ENCODE measurements at places on chromosomes 1 and 21.
A peak's percentile ranks its signal among the peaks of the same experiment; 100 is the strongest.

GRCh38 chr1:903721-904271, 19.9 kb upstream of the SAMD11 start:
- H3K4me3 ChIP-seq: peak overlapping the region; percentile 47
- H3K27ac ChIP-seq: peak overlapping the region; percentile 59
- H3K36me3 ChIP-seq: no peaks in the 10 kb centered on the region
- H3K4me1 ChIP-seq: peaks cover 15% of the 10 kb centered on the region

DNA sequence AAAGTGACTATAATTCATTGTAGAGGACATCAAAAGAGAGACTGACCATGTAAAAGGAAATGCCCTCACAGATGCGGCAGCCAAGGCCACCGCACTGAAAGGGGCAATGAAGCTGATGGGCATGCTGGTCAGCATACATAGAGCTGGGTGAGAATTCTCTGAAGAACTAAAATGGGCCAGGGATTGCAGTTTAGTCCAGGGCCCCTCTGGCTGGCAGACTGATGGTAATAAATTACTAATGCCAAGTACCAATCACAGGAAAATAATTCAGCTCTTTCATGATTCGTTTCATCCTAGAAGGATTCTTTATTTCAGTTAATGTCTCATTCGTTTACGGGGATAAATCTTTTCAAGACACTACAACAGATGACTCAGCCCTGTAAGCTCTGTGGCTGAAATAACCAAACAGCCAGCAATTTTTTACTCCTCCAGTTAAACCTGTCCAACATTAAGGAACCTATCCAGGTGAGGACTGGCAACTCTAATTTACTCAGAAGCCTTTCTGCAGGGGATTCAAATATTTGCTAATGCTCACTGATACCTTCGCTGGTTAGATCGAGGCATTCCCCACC, 56.9 kb upstream of the MAP1LC3C start:
- no peaks in the 10 kb centered on the region for H3K36me3 ChIP-seq
- H3K4me3 ChIP-seq: no peak overlapping the region
- no peak overlapping the region for H3K27ac ChIP-seq
- H3K27me3 ChIP-seq: no peaks in the 10 kb centered on the region
- no peak for DNase-seq
- no peaks in the 10 kb centered on the region for H3K4me1 ChIP-seq

GRCh38 chr1:52305417-52306226, 60.4 kb downstream of the CC2D1B start:
- DNase-seq: no peak
- no peaks in the 10 kb centered on the region for H3K27me3 ChIP-seq
- H3K27ac ChIP-seq: no peak overlapping the region
- H3K4me3 ChIP-seq: no peak overlapping the region
- no peaks in the 10 kb centered on the region for H3K4me1 ChIP-seq
- H3K36me3 ChIP-seq: no peaks in the 10 kb centered on the region

GRCh38 chr1:67700692-67701410, 15.8 kb downstream of the GADD45A start:
- H3K27me3 ChIP-seq: no peaks in the 10 kb centered on the region
- no peak overlapping the region for H3K4me3 ChIP-seq
- H3K36me3 ChIP-seq: no peaks in the 10 kb centered on the region
- H3K27ac ChIP-seq: no peak overlapping the region
- DNase-seq: no peak
- no peaks in the 10 kb centered on the region for H3K4me1 ChIP-seq

GRCh38 chr21:14096172-14096571, 114.6 kb downstream of the LIPI start:
- no peaks in the 10 kb centered on the region for H3K36me3 ChIP-seq
- H3K27ac ChIP-seq: no peak overlapping the region
- H3K27me3 ChIP-seq: no peaks in the 10 kb centered on the region
- DNase-seq: no peak
- H3K4me1 ChIP-seq: no peaks in the 10 kb centered on the region

DNA sequence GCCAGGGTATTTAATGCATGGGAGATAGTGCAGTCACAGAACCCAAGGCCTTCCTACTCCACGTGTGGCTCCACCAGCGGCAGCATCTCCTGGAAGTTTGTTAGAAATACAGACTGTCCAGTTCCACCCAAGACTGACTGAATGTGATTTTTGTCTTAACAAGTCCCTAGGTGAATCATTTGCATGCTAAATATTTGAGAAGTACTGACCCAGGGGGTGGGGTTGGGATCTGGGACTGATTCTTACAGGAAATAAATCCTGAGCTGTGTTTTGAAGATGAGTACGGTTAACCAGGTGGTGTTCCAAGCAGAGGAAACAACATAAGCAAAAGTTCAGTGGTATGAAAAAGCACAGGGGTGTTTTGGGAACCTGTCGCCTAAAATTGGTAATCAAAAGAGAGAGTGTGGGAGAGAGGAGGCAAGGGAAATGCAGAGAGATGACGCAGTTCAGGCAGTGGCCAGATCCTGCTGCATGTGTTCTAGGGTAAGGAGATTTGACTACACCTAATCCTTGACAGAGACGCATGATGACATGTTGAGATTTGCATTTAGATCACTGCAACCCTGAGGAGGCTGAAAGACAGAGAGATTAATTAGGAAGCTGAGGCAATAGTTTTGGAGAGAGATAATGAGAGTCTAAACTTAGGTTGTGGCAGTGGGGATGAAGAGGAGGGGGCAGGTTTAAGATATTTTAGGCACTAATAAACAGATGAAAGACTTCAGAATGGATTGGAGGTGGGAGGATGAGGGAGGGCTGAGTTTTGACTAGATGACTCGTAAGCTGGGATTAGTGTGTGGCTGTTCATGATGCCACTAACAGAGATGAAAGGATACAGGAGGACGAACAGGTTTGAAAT, 3.7 kb upstream of the ZNF326 start:
- H3K4me1 ChIP-seq: no peaks in the 10 kb centered on the region
- no peak overlapping the region for H3K4me3 ChIP-seq
- DNase-seq: no peak
- H3K27ac ChIP-seq: no peak overlapping the region
- H3K27me3 ChIP-seq: no peaks in the 10 kb centered on the region

DNA sequence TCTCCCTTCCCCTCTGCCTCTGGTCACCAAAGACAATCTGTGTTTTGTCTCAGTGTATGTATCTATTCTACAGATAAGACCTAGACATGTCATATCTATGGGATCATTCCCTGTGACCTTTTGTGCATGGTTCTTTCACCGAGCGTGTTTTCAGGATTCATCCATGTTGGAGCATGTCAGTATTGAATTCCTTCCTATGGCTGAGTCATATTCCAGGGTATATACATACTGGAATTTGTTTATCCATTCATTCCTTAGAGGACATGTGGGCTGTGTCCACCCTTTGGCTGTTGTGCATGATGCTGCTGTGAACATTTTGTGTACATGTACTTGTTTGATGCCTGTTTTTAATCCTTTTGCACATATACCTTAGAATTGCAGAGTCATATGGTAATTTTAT, 69.9 kb downstream of the NFASC start:
- no peaks in the 10 kb centered on the region for H3K36me3 ChIP-seq
- no peak overlapping the region for H3K4me3 ChIP-seq
- no peaks in the 10 kb centered on the region for H3K27me3 ChIP-seq
- H3K27ac ChIP-seq: no peak overlapping the region

DNA sequence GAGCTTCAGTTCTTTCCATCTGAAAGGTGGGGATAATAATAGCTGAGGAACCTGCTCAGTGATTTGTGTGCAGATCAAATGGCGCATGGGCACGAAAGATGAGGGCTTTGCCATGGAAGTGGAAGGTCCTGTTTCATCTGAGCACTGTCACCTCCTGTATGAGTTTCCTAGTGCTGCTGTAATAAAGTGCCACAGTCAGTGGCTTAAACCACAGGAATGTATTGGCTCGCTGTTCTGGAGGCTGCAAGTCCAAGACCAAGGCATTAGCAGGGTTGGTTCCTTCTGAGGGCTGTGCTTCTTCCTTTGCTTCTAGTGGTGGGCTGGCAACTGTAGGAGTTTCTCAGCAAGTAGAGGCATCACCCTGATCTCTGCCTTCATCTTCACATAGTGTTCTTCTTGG, 51.1 kb upstream of the RBM15 start:
- no peak for DNase-seq
- no peaks in the 10 kb centered on the region for H3K27me3 ChIP-seq
- H3K4me1 ChIP-seq: no peaks in the 10 kb centered on the region
- no peaks in the 10 kb centered on the region for H3K36me3 ChIP-seq
- H3K4me3 ChIP-seq: no peak overlapping the region

GRCh38 chr1:1594602-1595260, 5.2 kb downstream of the FNDC10 start:
- DNase-seq: no peak
- no peaks in the 10 kb centered on the region for H3K27me3 ChIP-seq
- H3K4me3 ChIP-seq: no peak overlapping the region
- no peak overlapping the region for H3K27ac ChIP-seq
- no peaks in the 10 kb centered on the region for H3K36me3 ChIP-seq
- peaks cover 15% of the 10 kb centered on the region for H3K4me1 ChIP-seq

GRCh38 chr1:151047925-151048644, 534 bp downstream of the C1orf56 start:
- DNase-seq: peak; percentile 85
- H3K27ac ChIP-seq: peak overlapping the region; percentile 95
- peak overlapping the region; percentile 79 for H3K4me3 ChIP-seq
- no peaks in the 10 kb centered on the region for H3K27me3 ChIP-seq

DNA sequence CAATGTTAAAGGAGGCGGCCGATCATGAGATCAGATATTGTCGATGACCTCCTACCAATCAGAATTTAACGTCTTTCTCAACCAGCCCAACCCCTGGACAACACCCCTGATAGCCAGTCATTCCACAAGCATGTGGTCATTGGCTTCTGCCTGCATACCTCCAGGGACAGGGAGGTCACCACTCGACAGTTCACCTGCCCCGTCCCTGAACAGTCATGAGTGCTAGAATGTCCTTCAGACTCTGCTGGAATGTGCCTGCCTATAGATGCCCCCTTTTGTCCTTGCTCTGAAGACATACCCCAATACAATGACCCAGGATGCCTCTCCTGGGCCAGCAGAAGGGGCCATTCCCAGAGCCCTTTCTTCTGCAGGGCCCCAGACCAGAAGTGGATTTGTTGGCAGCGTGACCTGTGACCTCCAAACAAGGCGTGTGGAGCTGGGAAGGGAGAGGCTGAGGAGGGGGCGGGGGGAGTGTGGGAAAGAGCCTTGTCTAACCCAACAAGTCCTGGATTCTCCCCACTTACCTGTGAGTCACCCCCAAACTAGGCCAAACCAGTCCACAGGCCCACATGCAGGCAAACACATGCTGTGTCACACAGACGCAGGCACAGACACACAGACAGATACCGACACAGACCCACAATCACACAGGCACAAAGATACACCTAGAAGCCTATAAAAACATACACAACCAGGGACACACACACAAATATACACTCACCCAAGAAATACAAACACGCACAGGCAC, 2.2 kb downstream of the CRYBG2 start:
- DNase-seq: no peak
- H3K36me3 ChIP-seq: no peaks in the 10 kb centered on the region
- H3K4me3 ChIP-seq: no peak overlapping the region
- H3K27me3 ChIP-seq: no peaks in the 10 kb centered on the region

GRCh38 chr1:167671727-167672511, 41.9 kb downstream of the RCSD1 start:
- no peaks in the 10 kb centered on the region for H3K27me3 ChIP-seq
- DNase-seq: peak; percentile 51
- H3K27ac ChIP-seq: no peak overlapping the region
- H3K4me1 ChIP-seq: peaks cover 8% of the 10 kb centered on the region
- H3K36me3 ChIP-seq: no peaks in the 10 kb centered on the region

GRCh38 chr1:173422456-173422976, 54.6 kb upstream of the PRDX6 start:
- H3K27ac ChIP-seq: no peak overlapping the region
- H3K4me3 ChIP-seq: no peak overlapping the region
- no peak for DNase-seq
- no peaks in the 10 kb centered on the region for H3K36me3 ChIP-seq
- peaks cover 11% of the 10 kb centered on the region for H3K4me1 ChIP-seq
- no peaks in the 10 kb centered on the region for H3K27me3 ChIP-seq

GRCh38 chr1:6200188-6200809, 904 bp upstream of the RPL22 start:
- H3K4me1 ChIP-seq: peaks cover 14% of the 10 kb centered on the region
- H3K27me3 ChIP-seq: no peaks in the 10 kb centered on the region
- peak overlapping the region; percentile 48 for H3K27ac ChIP-seq
- no peak for DNase-seq
- no peaks in the 10 kb centered on the region for H3K36me3 ChIP-seq
- peak overlapping the region; percentile 92 for H3K4me3 ChIP-seq

- no peak overlapping the region for H3K27ac ChIP-seq
- peaks cover 4% of the 10 kb centered on the region for H3K4me1 ChIP-seq
- DNase-seq: no peak
- H3K4me3 ChIP-seq: no peak overlapping the region
- no peaks in the 10 kb centered on the region for H3K27me3 ChIP-seq
- no peaks in the 10 kb centered on the region for H3K36me3 ChIP-seq
Measured at GRCh38 chr21:28856588-28857250, 136.0 kb downstream of the LTN1 start.

GRCh38 chr1:192762265-192762664, 46.6 kb upstream of the RGS2 start:
- H3K36me3 ChIP-seq: no peaks in the 10 kb centered on the region
- H3K4me1 ChIP-seq: no peaks in the 10 kb centered on the region
- no peak for DNase-seq

DNA sequence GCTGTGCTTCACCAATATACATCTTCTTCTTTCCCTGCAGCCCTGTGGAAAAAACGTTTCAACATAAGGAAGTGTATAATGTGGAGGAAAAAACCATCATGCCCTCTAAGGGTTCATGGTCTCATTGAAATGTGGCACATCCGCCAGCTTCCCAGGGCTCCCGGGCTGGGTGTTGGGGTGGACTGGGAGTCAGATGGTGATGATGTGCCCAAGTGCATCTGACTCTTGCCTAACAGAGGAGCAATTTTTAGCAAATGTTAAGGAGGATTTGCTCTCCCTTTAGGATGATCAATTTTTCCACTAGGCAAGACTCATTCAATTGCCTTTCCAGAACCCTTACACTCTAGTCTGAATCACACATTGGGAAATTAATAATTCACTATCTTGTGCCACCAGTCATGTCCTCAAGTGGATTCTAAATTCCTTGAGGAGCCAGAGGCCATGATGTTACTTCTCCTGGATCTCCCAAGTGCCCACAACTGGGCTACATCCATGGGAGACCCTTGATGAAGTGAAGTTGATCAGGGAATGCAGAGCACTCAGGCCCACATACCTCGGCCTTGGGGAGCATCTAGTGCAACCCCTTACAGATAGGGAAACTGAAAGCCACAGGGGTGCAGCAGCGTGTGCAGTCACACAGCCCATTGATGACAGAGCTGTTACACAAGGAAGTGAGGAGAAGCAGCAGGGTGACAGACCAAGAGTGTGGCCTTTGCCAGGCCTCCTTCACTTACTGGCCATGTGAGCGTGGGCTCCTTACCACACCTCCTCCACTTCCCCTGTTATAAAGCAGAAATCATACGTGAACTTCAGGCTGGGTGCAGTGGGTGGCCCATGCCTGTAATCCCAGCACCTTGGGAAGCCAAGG, 100.0 kb upstream of the SLC44A3 start:
- H3K4me1 ChIP-seq: no peaks in the 10 kb centered on the region
- H3K27me3 ChIP-seq: no peaks in the 10 kb centered on the region
- H3K36me3 ChIP-seq: no peaks in the 10 kb centered on the region
- no peak for DNase-seq
